ENCODE measurements at places on chromosomes 16 and 17. TPM values are rescaled to one million over a fixed set of nuclear protein-coding genes. Genes with fewer than 3 reads are reported as not detected.

- DNase-seq: no peak
Observed at GRCh38 chr16:67964477-67965131, 3.8 kb downstream of the SLC12A4 start.

The BBS2 gene
- total RNA-seq: 64.2 TPM

The RAMP2 gene
- 55.7 TPM for total RNA-seq

The SALL1 gene
- total RNA-seq: 75.3 TPM

The PTGES3L gene
- 0.85 TPM for total RNA-seq

The MEFV gene
- total RNA-seq: 4.1 TPM

The PHF23 gene
- total RNA-seq: 28.1 TPM
